Activated T-helper 1 cell treated with anti-CD3 and anti-CD28 coated beads, Interleukin-2, amount 50 U/mL, for 16 hours (primary cell): ENCODE measurements at places on chromosomes 1 and 21.

DNA sequence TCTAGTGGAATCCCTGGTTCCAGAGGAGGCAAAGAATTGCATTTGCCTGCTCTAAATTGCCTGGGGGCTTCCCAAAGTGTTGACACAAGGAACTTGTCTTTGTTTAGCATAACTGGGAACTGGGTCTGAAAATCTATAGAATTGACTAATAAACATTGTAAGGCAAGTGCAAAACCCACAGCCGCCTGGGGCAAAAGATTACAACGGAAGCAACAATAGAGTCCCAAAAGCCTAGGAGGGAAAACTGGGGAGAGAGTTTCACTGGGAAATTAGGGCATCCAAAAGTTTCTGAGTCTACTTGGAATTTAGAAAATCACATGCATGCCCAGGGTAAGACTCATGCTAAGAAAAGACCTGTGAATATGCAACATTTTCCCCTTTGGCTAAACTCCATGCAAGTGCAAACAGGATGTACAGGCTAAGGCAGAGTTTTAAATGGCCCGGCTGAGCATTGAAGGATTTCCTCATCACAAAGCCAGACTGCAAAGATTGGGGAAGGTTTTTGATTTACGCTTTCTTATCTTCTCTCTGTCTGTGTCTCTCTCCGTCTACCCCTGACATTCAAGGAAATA, 725.3 kb upstream of the NCAM2 start:
- DNase-seq = no peak

GRCh38 chr1:31714442-31715086, 10.7 kb upstream of the COL16A1 start:
- DNase-seq = no peak

DNA sequence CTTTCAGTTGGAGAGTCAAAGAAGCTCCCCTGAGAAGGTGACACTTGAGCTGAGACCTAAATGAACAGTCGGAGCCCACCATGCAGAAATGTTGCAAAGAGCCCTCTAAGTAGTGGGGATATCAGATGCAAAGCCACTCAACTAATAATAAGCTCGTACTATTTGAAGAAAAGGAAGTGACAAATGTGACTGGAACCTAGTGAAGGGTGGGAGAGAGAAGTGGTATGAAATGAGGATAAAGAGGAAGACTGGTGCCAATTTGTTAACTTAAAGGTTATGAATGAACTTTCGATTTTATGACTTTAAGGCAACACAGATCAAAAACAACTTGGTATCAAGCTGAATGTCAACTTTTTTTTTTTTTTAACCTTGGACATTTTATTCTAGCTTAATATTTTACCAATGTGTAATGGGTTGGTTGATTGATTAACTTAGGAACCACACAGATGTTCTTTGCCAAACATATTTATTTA, 14.7 kb downstream of the LYPLAL1 start:
- DNase-seq = no peak

DNA sequence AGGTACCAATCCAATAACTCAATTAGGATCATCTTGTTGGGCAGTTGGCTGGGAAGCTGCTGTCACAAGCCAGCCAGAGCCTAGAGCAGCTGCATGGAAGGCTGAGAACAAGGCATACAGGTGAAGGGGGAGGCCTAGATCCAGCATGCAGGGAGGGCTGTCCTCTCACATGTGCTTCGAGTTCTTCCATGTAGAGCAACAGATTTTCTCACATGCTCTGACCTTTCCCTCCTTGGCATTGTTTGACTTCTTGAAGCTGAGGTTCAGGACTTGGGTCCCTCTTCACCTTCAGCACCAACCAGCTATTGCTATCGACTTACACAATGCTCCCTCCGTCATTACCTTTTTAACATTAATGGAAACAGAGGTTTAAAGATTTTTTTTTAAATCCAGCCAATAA, 257.7 kb downstream of the ATG4C start:
- DNase-seq = no peak

DNA sequence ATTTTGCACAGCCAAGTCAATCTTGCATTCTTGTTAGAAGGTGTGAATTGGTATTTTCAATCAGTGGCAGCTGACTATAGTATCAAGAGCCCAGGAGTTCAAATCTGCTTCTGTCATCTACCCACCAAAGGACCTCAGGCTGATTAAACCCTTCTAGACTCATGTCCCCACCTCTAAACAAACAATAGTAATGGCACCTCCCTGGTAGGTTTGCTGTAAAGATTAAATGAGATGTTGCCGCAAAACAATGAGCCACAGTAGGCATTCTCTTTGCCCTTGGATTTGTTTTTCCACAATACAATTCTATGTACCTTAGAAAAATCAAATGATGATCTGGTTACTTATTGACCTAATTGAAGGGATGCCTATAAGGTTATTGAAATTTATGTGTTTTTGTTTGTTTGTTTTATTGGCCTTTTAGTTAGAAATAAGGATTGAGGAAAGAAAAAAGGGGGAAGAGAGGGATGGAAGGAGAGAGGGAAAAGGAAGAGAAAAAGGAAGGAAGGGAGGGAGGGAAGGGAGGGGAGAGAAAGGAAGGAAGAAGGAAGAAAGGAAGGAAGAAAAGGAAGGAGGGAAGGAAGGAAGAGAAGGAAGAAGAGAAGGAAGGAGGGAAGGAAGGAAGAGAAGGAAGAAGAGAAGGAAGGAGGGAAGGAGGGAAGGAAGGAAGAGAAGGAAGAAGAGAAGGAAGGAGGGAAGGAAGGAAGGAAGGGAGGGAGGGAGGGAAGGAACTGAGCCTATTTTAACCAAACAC, 110.7 kb downstream of the ETS2 start:
- DNase-seq = no peak

DNA sequence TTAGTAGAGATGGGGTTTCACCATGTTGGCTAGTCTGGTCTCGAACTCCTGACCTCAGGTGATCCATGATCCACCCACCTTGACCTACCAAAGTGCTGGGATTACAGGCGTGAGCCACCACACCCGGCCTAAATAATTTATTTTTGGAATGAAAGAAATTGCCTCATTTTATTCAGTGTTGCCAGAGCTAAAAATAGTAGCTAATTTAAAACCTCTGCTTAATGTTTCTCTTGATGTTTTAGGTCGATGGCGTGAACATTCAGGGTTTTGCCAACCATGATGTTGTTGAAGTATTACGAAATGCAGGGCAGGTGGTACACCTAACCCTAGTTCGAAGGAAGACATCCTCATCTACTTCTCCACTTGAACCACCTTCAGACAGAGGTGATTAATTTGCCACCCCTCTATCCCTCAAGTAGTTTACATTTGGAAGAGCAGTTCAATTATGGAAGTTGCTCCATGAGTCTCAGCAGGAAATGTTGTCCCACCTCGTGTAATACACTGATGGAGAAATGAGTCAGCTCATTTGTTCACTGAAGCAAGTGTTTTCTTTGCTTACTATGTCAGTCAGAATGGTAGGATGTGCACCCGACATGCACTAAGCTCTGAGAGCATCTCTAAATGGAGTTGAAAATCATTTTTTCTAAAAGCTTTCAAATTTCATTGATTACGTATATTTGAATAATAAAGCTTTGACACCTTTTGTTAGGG, 54.9 kb downstream of the PATJ start:
- no peak for DNase-seq

- no peak for DNase-seq
Observed at GRCh38 chr1:90840352-90840751, 123.2 kb upstream of the BARHL2 start.

DNA sequence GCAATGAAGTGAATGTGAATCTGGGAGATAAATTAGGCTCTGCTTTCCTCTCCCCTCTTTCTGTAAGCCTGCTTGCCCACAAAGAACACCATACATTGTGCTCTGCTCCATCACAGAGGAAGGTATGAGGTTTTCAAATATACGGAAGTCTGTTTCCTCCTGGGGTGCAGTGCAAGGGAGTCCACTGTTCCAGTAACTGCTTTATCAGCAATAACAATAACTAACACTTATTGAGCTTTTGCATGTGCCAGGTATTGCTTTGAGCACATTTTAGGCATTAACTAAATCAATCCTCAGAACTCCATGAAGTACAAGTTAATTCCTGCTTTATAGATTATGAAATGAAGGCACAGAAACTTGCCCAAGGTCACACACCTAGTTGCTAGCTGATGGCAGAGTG, 10.0 kb downstream of the LTN1 start:
- DNase-seq = no peak

- no peak for DNase-seq
Observed at GRCh38 chr1:155697046-155697445, 8.2 kb downstream of the DAP3 start.

DNA sequence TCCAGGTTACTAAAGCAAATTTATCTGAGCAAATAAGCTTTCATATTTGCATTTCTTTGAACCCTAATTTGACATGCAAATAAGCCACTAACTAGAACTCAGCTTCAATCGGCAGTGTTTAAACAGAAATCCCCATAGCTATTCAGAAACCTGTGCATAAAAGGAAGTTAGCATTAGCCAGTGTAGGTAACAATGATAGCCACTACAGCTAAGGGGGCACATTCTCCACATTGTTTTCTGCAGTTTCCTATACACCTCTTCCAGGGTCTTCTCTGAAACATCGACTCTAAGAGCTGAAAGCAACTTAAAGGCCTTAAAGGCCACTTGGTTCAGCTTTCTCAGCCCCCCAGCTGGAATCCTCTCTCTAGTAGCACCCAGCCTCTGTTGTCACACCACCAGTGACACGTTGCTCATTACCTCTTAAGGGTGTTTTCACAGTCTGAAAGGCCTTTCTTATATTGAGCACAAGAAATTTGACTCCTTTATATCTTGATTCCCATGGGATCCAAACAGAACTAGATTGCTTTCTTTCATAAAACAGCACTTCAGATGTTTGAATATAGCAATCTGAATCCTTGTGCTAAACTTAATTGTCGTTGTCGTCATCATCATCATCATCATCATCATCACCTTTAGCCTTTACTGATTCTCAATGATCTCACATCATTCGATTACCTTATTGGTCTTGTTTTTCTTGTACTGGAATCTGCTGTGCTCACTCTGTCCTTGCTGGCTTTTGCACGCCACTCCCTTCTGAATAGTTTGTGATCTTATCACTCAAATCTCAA, 93.9 kb upstream of the DAB1 start:
- no peak for DNase-seq

DNA sequence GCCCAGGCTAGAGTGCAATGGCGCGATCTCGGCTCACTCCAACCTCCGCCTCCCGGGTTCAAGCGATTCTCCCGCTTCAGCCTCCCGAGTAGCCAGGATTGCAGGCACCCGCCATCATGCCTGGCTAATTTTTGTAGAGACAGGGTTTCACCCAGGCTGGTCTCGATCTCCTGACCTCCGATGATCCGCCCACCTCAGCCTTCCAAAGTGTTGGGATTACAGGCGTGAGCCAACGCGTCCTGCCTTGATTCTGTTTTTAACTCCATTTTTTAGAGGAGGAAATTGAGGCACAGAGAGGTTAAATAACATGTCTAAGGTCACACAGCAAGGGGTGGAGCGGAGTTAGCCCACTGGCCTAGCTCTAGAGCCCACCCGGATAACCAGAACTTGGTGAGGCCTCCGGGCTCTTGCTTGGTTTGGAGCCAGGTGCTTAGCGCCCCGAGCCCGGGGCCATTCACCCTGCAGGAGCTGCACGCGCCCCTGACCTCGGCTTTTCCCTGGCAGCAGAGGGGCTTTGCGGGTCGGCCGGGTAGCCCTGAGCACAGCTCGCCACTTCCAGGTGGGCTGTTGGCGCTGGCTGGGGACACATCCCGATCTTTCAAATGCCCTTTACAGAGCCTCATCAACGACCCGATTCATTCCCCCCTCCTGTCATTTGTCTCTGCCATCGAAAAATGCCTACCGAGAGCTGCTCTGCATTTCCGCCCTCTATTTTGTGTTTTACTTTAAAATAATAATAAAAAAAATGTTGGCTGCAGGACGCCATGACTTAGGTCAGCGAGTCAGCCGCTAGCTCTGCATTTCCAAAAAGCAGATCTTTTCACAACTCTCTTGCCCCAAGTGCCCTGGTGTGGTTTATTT, 11.2 kb downstream of the SIM2 start:
- no peak for DNase-seq

DNA sequence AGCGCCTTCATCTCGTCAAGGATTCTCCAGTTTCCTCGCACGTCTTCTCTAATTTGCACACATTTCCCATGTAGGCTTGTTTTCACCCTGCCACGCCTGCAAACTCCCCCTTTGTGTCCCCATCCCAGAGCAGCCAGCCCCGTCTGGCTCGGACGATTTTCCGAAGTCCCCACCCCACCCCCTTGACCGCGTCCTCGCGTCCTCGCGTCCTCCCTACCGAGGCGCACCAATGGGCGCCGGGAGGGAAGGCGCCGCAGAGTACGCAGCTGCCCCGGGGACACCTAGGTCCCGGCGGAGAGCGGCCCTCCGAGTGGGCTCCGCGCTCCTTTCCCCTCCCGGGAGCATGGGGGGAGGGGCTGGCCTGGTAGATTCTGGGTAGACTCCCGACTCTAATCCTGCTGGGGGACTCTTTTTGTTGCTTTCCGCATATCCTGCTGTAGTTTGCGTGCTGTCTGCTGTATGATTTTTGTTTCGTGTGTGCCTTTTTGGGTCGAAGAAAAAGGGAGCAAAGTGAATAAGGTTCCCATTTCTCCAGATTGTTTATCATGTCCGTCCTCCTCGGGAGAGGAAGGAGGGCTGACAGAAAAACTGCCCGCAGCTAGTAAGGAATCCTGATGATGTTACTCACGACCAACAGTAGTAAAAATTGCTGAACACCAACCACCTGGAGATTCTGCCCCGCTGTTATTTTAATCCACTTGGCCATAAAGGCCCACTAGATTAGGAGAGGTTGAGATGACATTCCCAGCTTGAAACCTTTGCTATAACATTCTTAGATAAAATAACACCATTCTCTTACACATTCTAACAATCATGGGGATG, 1.5 kb downstream of the CACHD1 start:
- DNase-seq = no peak

GRCh38 chr1:6872573-6873261, 87.5 kb downstream of the CAMTA1 start:
- no peak for DNase-seq

DNA sequence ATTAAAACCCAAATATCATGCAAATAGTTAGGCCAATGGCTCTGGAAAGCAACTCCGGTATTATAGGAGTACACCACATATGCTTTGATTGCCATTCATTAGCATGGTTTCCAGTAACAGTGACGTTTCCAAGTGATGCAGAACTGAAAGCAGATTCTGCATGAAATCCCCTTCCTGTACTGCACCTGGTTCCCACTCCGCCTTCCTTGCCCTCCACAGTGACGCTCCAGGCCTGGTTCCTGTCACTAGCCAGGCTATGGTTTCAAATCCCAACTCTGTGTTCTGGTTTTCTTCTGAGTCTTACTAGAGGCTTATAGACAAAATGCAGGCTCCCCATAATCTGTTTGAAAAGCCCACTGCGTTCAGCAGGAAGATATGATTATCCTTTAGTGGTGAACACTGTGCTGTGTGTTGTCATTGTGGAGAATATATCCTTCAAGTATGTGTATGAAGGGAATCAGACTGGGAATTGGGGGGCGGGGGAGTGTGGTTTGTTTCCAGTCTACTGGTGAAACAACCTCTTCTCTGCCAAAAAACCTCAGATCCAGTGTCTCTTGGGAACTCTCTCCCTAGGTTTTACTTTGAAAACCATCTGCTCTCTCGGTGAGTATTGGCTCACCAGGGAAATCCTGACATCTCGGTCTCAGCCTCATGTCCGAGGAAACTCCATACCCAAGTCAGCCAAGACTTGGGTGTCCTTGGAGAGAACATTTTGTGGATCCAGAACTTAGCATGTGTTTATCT, 78.7 kb downstream of the TYW3 start:
- DNase-seq = no peak

- DNase-seq = no peak
Observed at GRCh38 chr1:41623736-41624135, 139.3 kb upstream of the EDN2 start.
